HAP-1 (cell line): ENCODE measurements at places on chromosomes 2 and 18.
A peak's percentile ranks its signal among the peaks of the same experiment; 100 is the strongest.

GRCh38 chr2:227576110-227576509 lies 22.6 kb upstream of the SCYGR2 start:
- DNase-seq = no peak

DNA sequence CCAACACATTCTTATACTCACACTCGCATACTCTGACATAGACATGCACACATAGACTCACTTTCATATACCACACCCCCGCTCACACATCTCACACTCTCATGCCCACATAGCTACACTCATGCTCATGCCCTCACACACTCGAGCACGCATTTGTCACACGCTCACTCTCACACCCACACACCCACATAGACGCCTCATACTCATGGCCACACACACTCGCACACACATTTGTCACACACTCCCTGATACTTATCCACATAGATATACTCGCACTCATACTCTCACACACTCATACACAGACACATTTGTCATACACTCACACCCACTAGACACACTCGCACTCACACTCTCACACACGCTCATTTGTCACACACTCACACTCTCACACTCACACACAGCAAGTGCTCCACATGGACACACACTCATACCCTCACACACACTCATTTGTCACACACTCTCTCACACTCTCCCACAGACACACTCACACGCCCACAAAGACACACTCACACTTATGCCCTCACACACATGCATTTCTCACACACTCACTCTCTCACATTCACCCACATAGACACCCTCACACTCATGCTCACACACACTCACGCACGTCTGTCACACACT lies 50.9 kb downstream of the TNP1 start:
- no peak for DNase-seq

- peak; percentile 51 for DNase-seq
Observed at GRCh38 chr18:24208270-24209035, 69.6 kb downstream of the CABYR start.

GRCh38 chr2:229901819-229902218 lies 20.0 kb downstream of the TRIP12 start:
- DNase-seq = no peak

GRCh38 chr2:9002637-9003365 lies 683 bp downstream of the MBOAT2 start:
- DNase-seq = peak; percentile 48

DNA sequence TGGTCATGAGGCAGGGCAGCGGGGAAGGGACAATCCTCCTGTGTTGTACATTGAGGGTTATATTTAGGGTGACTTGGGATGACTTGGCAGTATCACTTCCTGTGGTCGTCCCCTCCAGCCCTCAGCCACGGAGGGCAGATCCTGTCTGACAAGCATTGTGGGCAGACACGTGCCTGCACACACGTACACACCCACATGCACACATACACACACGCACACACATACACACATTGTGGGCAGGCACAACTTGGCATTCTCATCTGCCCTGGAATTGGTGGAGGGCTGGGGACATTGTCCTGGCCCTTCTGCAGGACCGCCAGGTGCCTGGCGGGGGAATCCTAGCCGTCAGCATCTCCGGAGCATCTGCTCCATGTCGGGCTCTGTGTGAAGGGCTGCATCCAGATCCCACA lies 47.6 kb downstream of the ODC1 start:
- no peak for DNase-seq

DNA sequence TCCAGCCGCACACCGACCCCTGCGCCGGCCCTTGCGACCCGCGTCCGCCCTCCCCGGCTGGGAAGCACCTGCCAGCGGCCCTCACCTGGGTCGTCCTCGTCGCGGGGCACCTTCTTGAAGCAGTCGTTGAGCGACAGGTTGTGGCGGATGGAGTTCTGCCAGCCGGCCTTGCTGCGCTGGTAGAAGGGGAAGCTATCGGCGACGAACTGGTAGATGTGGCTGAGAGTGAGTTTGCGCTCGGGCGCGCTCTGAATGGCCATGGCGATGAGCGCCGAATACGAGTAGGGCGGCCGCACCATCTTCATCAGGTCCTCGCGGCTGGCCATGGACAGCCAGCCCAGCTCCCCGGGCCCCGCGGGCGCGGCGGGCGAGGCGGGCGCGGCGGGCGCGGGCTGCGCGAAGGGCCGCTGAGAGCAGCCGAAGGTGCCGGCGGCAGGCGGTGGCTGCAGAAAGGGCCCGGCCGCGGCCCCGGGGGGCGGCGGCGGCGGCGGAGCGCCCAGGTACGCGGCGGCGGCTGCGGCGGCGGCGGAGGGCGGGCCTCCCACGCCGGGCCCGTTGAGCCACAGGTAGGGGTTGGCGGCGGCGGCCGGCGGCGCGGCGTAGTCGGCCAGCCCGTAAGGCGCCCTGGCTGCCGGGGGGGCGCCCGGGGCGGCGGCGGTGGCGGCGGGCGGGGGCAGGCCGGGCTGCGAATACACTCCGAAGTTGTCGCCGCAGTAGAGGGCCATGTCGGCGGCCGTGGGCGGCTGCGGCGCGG lies 505 bp downstream of the FOXI3 start:
- DNase-seq = peak; percentile 48

- no peak for DNase-seq
Observed at GRCh38 chr2:174518395-174518794, 31.6 kb upstream of the GPR155 start.

DNA sequence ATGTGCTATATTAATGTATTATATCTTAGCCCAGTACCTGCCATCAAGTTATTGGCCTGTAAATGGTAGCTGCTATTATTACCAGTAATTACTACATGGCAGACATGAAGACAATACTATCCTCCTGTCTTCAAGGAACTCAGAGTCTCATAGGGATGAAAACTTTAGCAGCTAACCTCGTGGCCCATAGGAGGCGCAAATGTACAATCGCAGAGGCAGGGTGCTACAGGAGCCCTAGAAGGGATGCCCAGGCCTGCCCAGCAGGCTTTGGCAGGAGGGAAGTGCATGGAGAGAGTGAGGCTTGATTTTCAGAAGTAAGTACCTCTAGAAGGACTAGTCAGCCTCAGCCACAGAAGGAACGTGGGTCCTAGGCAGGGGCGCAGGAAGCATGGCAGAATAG lies 44.7 kb upstream of the KIDINS220 start:
- peak; percentile 31 for DNase-seq

GRCh38 chr18:24937639-24938275 lies 414.2 kb downstream of the ZNF521 start:
- DNase-seq = no peak

DNA sequence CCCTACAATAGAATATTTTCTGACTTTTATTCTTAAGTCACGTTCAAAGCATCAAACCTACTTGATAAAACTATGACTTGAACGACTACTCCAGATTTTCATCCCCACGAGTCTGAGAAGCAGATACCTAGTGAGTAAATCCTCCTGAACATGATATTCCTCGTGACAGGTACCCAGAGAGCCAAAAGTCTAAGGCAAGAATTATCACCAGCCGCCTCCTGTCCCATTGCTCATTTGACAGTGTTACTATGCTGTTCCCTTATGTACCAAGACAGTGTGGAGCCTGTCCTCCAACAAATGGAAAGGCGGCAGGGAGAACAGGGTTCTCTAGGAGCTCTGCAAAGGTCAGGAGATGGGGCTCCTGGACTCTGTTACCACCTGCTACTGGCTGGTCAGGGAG lies 8.3 kb upstream of the ALPK2 start:
- no peak for DNase-seq
